Activated effector memory CD4-positive, alpha-beta T cell treated with anti-CD3 and anti-CD28 coated beads, Interleukin-2, amount 50 U/mL, for 16 hours (primary cell): ENCODE measurements at places on chromosomes 3 and 15.

GRCh38 chr3:114586119-114586518 is 292.3 kb downstream of the TIGIT start:
- DNase-seq = no peak

DNA sequence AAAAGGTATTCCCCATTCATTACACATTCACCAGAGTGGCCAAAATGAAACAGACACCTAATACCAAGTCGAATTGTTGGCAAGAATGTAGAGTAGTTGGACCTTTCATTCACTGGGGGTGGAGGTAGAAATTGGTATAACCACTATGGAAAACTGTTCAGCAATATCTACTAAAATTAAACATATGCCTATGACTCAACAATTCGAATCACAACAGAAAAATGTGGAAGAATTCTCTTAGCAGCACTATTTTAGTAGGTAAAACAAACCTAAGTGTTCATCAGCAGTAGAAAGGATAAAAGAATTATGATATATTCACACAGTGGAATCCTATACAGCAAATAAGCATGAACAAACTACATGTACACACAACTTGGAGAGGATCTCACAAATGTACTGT is 30.6 kb downstream of the POLG start:
- no peak for DNase-seq

DNA sequence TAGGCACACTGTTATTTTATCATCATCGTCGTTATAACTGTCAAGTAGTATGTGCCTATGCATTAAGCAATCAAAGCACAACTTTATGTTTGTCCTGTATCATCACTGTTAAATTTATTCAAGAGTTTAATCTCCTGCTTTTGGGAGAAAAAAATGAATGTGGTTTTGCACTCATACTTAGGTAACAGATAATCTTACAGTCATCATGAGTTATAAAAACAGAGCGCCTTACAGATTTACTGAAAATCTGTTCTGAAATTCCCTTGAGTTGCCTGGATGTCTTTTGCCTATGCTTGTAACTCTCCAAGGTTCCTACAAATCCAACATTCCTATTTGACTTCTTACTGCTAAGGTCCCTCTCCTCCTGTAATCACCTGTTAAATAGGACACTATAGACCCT is 307.3 kb downstream of the ZIC4 start:
- DNase-seq = no peak

DNA sequence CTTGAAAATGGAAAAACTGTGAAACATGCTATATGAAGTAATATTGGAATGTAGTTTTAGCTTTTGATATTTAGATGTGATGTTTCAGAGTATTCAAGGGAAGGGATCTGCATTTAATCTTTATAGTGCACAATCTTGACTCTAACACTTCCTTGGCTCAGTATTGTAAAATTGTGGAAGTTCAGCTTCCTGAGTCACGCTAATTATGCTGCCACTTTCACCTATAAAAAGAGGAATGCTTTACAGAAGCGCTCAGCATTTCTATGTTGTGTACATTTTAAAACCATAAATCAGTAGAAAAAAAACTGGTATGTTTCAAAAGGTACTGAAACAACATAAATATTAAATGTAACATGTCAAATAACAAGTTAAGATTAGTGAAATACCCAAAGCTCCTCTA is 32.6 kb downstream of the SERPINI2 start:
- no peak for DNase-seq

- no peak for DNase-seq
These were observed 126.2 kb upstream of the IGF1R start for GRCh38 chr15:98522127-98522526.

GRCh38 chr3:17747174-17747889 is 4.9 kb upstream of the TBC1D5 start:
- no peak for DNase-seq

DNA sequence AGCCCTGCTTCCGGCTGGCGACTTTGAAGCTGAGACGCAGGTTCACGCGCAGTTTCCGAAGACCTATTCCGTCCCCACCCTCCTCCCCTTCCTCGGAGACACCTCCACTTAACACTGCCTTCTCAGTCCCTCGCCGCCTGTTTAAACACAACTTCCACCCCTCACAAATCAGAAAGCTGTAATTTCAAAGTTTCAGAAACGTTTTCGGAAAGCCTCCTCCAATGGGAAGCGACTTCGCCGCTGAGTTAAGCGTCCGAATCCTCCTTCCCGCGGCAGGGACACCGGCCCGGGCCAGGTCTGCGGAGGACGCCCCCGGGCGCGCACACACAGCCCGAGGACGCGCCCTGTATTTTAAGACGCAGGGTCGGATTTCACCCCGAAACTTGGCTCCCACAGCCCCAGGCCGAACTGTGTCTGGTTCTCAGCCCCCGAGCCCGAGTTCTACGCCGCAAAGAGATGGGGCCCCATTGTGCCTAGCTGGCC is 559 bp upstream of the LRRN1 start:
- DNase-seq = no peak

- DNase-seq = no peak
These were observed 105.2 kb upstream of the NR2E3 start for GRCh38 chr15:71705151-71705550.

DNA sequence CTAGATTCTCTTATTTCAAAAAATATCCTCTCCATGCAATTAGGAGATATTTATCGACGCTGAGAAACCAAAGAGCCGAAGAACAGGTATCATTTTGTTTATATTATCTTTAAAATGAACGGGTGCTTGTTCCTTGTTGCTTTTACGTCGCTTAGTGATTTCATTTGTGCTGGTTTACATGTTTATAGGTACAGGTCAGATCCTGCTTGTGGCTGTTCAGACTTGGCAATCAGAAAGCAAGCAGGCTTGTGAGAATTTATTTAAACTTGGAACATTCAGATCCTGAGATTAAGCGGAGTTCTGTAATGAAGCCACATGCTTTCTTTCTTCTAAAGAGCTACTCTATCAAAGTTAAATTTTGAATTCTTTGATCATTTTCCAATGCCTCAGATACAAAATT is 43.0 kb upstream of the ATP2C1 start:
- no peak for DNase-seq

DNA sequence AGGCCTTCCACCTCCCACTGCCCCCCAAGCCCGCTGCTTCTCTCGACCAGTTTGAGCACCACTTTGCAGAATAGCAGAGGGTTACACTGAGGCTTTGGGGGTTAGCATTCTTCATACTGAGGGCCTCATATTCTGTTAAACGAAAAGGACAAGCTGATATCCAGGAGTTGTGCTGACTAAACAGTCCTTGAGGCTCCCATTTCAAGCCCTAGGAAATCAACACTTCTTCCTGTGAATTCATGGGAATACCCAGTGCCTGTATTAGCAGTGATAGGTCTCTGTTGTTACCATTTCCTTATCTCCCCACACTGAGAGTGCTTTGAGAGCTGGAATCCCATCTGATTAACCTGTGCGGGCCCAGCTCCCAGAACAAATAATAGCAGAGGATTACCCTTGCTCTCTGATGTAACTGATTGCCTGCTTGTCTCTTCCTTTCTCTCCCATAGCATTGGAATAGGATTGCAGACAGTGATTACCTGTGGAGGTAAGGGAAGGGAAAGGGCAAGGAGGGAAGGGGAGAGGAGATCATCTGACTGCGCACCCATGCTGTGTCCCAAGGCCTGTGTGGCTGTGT is 930 bp downstream of the FBXW12 start:
- DNase-seq = no peak

GRCh38 chr3:13051066-13051465 is 22.2 kb downstream of the IQSEC1 start:
- no peak for DNase-seq

GRCh38 chr3:100269001-100269400 is 8.2 kb downstream of the TBC1D23 start:
- DNase-seq = no peak

GRCh38 chr3:82080261-82080660 is 318.8 kb upstream of the GBE1 start:
- DNase-seq = no peak

DNA sequence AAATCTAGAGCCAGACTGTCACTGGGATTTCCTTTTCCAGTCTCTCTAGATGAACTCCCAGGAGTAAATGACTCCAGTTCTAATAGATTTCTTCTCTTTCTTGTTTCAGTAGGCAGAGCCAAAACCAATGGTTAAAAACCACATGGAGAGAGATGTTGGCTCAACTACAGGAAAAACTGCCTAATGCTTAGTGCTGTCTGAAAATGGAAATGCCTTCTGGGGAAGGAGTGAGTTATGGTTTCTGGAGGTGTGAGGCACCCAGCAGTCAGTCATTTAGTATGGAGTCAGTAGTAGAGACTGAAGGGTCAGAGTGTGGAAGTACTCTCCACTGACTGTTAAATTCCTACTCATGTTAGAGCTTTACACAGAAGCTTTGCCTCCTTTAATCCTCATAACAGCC is 136.7 kb downstream of the CCNL1 start:
- DNase-seq = no peak

GRCh38 chr3:54630101-54630623 is 297.7 kb downstream of the LRTM1 start:
- DNase-seq = no peak

GRCh38 chr3:127552038-127552437 is 38.5 kb downstream of the TPRA1 start:
- no peak for DNase-seq

DNA sequence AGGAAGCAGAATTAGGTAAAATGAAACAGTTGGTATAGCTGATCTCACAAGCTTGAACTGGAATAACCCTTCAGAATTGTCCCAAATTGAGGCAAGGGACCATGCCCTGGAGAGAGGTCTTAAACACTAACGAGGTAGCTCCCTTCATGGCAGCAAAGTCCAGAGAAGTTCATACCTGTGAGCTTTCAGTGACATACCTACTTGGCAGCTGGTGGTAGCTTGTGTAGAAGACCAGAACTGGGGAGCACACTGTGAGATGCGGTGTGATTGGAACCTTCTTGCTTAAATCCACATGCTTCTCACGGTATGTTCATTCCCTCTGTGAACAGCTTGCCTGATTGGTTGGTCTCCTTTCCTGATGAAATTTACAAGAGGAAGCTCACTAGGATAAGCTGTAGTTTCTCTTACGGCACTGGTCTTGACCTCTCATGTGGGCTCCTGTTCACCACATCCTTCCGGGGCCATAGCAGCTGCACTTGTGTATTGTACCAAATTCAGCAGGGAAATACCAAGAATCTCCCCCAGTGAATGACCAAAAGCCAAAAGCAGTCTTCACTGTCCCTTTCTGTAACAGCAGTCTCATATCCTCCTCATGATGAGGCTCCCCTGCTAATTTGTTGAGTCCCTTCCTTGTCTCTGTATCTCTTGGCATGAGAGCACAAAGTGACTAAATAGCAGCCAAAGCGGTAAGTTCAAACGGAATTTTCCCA is 483.7 kb upstream of the FRG2C start:
- DNase-seq = no peak

DNA sequence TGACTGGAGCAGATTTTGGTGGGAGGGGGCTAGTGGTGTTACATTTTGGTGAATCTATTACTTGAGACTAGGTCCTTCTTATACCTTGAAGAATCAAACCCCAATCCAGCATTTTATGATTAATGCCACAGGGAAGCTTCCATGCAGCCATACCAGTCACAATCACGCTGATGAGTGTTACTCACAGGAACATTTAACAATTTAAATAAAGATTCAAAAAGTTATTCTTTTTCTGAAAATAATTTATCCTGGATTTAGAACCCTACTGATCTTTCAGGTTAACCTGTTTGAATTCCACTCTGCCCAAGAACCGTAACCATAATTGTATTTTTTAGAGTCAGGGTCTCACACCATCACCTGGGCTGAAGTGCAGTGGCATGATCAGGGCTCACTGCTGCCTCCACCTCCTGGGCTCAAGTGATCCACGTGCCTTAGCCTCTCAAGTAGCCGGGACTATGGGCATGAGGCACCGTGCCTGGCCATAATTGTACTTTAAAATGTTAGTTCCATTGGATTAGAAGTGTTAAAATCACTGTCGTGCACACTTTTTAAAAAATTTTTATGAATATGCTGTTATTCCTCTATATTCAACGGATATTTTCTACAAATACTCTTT is 929 bp upstream of the MTMR10 start:
- no peak for DNase-seq

DNA sequence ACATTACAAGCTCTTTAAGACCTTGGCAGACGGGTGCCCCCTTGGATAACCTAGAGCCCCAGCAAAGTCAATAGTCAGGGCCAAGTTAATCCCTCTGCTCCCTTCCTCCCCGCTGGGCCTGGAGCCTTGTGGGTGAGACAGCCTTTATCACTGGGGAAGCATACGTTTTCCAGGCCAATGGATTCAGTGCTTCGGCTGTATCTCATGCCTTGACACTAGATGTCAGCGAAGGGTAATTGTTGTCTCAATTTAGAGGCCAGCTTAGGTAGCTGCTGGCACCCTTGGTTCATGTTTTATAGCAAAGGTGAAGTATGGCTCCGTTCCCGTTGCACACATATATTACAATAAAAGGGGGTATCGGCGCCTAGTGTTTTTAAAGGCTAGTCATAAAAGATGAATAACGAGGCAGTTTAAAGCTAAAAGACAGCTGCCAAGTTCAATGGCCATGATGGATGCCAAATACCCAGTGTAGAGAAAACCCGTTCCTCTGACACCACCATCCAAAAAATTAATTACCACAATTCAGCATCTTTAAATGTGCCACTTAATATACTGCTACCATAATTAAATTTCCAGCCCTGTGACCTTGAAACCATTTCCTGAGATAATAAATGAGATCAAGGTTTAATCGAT is 52.3 kb upstream of the BNIP2 start:
- no peak for DNase-seq

GRCh38 chr3:134150476-134150875 is 100.2 kb downstream of the RYK start:
- no peak for DNase-seq

DNA sequence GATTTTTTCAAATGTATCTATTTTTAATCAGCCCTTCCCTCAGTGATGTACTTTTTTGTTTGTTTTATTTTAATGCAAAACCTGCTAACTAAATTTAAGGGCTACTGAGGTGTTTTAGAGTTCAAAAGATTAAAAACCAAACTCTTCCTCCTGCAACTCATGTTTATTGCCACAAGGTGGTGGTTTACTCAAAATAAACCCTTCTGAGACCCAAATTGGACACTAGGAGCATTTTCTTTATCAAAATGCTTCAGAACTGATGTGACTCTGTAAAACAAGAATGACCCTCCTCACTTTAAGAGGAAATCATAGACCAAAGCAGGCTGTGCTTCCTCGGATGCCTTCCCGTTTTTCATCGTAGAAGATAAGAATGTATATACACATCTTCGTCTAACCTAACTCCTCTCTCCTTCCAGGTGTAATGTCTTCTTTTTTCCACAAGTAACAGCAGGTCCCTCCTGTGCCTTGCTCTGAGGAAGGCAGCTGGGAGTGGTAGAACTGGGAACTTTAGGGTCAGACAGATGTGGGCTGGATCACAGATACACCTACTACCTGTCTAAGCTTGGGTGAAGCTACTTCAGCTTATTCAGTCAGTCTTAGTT is 2.9 kb upstream of the NME9 start:
- DNase-seq = no peak

- no peak for DNase-seq
These were observed 106.6 kb upstream of the TMC3 start for GRCh38 chr15:81480645-81481053.

- DNase-seq = no peak
These were observed 56.1 kb downstream of the CACNA2D2 start for GRCh38 chr3:50447290-50447840.

DNA sequence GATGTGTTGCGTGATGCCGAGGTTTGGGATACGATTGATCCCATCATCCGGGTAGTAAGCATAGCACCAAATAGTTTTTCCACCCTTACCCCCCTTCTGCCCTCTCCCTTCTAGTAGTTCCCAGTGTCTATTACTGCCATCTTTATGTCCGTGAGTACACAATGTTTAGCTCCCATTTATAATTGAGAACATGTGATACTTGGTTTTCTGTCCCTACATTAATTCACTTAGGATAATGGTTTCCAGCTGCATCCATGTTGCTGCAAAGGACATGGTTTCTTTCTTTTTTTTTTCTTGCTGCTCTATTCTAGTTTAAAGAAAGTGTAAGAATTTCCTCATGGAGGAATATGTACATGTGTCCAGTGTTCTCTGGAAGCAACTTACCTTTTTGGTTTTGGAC is 51.8 kb downstream of the NSUN3 start:
- DNase-seq = no peak
